NCI-H226 (cell line): ENCODE measurements at places on chromosomes 5 and 9.

DNA sequence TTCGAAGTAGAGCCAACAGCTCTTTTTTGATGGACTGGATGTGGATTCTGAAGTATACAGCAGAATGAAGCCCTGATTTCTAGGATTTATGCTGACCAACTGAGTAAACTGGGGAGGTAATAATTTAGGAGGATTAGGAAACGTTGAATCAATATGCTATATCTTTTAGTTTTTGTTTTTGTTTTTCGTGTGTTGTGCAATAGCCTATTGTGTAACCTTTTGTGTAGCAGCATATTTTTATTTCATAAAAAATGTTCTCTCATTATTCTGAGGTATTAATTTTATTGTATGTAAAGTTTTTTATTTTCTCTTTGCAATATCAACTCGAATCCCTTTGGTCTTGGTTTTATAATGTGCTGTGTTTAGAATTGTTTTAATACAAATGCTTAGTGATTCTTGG, 902.3 kb downstream of the EFNA5 start:
- no peak for DNase-seq

GRCh38 chr5:36679221-36679989, 73.0 kb downstream of the SLC1A3 start:
- no peak for DNase-seq

GRCh38 chr9:37146410-37146809, 26.0 kb downstream of the ZCCHC7 start:
- DNase-seq = no peak

DNA sequence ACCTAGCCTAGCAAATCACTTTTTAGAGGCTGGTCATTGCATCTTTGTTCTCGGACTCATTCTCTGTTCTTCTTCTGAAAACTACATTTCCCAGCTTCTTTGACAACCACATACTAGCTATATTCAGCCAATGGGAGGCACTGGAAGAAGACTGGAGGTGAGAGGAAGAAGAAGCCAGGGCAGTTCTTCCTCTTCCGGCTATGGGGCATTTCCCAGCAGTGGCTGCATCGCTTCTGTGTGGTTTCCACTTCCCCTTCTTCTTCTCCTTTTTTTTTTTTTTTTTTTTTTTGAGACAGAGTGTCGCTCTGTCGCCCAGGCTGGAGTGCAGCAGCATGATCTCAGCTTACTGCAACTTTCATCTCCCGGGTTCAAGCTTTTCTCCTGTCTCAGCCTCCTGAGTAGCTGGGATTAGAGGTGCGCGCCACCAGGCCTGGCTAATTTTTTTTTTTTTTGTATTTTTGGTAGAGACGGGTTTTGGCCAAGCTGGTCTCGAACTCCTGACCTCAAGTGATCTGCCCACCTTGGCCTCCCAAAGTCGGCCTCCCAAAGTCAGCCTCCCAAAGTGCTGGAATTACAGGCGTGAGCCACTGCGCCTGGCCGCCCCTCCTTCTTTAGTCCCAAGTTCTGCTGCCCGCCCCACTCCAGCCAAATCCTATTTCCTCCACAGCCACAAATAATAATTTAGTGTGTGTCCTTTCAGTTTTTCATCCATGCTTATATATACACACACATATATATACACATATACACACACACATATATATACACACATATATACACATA, 6.9 kb upstream of the UBAP1 start:
- no peak for DNase-seq

DNA sequence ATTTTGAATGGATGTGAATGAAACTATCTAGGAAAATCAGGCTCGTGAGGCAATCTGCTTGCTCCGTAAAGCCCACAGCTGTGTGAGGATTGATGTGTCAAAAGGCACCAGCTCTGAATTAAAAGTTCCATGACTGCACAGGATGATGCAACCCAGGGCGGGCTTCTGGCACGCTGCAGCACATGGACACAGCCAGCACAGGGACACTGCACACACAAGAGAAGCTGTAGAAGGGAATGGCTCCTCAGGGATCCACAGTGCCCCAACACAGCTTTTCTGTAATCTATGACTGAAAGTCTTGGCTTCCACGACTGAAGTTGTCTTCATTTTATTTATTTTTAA, 151.0 kb downstream of the GCNT1 start:
- no peak for DNase-seq

- DNase-seq = no peak
Measured at GRCh38 chr5:118405650-118406061, 582.7 kb downstream of the DTWD2 start.

- DNase-seq = no peak
Measured at GRCh38 chr9:27925815-27926214, 352.5 kb upstream of the C9orf72 start.

DNA sequence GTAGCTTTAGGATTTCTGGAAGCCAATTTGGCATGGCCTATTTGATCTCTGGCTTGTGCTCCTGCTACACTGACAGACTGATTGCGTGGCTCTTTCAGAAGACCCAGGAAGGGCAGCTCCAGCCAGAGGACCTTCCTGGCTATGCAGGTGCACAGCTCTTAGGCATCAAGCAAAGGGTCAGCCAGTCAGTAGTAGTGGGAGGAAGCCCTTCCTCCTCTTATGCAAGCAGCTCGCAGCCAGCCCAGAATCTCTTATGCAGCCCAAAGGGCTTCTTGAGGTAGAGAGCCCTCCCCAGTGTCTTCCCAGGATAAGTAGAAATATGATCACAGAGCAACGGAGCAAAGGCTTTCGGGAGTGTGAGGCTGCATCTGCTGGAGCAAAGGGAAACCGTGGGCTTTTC, 43.2 kb downstream of the SLC36A1 start:
- no peak for DNase-seq

DNA sequence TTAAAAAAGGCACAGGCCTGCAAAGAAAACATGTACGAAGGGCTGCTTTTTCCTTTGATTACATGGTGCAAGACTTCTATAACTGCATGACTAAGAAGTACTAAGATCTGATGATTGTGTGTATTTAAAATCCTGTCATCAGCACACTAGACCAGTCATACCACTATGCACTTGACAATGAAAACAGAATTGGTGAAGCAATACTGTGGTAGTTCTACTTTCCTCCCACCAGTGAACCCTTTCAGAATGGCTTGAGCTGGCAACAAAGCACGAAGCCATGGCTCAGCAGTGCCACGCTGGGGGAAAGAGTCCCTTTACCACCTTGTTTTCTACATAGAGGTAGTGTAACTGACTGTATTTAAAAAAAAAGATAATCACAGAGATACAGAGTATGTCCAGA, 49.0 kb upstream of the POU5F2 start:
- no peak for DNase-seq

DNA sequence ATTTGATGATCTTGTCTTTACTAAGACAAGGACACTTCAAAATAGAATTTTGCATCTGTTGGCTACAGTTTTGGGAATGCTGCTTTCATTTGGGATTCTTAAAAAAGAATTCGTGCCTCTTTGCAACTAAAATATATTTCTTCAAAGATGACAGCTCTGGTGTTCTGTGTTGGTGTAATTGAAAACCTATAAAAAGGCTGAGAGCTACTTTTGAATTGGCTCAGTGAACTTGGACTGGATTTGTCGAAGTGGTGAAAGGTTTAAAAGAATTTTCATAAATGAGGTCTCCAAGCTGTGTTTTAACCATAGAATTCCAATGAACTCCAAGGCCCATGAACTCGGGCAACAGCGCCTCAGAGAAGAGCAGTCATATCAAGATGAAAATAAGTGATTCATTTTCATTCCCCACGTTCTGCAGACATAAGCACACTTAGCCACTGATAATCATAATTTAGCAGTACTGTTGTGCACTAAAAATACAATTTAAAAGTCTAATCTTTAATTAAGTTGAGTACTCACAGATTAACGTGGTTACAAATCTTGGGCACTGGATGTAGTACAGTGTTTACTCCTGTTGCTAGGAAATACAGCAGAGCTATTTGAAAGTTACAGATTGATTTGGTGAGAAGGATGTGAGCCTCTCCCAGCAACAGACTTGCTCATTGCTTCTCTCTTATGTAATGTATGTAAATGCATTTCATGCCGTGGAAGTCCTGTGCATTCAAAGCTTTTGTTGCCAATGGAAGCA, 10.9 kb downstream of the SNCAIP start:
- DNase-seq = no peak

- no peak for DNase-seq
Measured at GRCh38 chr5:40559306-40559705, 120.4 kb upstream of the PTGER4 start.

DNA sequence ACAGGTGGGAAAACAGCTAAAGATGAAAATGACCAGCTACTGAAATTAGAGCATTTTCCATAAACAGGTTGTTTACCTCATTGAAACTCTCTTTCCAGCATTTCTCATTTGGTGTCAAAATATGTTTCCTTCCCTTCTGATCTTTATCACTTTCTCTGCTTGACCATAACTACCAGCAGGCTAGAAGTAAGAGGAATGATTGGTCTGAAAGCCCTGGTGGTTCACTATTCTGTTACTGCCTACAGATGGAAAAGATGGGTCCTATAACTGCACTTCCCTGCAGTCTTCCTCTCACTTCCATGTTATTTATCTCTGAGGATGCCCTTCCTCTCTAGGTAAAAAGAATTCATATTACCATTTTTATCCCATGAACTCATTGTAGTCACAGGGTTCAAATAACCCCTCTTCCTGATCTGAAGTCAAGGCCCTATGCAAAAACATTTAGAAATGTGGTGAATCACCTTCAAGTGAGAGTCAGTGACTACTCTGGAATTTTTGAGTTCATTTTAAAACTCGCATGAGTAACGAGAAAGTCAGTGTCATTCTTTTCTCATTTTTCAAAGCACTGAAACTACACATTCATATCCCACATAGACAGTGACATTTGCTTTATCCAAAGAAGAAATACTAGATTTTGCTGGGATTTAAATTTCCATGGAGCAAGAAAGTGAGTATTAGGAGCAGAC, 51.7 kb downstream of the ZNF474 start:
- DNase-seq = peak; percentile 92

GRCh38 chr9:128043467-128043868, 23.7 kb downstream of the NAIF1 start:
- DNase-seq = no peak

DNA sequence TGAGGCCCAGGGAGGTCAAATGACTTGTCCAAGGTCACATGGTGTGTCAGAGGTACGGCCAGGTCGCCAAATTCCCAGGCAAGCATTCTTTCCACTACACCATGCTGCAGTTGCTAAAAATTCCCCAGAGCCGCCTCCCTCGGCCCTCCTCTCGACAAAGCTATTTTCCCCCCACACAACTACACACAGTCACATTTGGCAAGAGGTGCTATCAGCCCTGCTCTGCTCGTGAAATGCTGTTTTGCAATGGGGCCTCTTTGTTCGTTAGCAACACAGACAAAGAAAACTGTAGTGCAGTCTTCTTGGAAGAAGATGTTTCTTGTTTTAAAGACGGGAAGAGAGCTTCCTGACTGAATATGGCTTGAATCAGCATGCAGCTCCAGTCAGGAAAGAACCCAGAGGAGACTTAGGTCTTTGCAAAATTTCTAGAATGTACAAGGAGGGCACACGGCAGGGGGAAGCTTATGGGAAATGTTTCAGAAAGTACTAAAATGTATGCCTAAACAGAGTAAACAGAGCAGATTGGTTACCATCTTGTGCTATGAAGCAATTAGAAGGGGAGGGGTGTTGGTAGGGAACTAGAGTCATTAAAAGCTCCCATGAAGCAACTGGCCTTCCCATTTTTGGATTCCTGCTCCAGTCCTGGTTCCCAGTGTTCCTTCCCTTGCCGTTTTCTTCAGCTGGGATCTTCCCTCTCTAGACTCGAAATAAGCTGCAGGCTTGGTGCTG, 14.2 kb downstream of the SLIT3 start:
- DNase-seq = no peak

- no peak for DNase-seq
Measured at GRCh38 chr5:36311956-36312355, 10.3 kb upstream of the RANBP3L start.

GRCh38 chr5:144332265-144332664, 161.6 kb downstream of the KCTD16 start:
- DNase-seq = no peak

DNA sequence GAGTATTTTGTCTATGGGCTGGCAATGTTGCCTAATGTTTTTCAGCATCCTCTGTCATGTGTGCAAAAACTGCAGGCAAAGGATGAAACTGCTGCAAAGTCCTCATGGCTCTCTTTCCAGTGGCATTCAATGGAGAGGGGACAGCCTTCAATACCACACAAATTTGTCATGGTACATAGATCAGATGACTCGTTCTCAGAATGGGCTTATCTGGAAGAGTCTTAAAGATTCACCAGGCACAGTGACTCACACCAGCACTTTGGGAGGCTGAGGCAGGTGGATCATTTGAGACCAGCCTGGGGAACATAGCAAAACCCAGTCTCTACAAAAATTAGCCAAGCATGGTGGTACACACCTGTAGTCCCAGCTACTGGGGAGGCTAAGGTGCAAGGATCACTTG, 5.3 kb downstream of the CDKN2AIPNL start:
- no peak for DNase-seq

DNA sequence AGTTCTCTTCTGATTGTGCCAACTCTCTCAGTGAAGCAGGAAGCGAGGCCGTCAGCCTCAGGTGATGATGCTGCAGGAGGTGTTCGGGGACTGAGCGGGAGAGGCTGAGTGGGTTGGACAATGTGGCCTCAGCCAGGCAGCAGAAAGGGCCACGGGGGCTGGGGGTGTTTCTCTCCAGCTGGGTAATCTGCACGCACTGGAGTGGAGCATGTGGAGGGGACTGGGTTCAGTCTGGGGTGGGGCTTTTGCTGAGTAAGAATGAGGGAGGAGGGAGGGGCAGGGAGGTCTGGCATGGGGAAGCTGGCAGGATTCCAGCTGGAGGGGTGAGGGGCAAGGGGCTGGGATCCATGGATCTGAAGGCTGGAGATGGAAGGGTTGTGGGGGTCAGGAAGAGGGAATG, 60.8 kb upstream of the PHYKPL start:
- DNase-seq = no peak

GRCh38 chr5:82374637-82375036, 96.5 kb upstream of the RPS23 start:
- DNase-seq = no peak

DNA sequence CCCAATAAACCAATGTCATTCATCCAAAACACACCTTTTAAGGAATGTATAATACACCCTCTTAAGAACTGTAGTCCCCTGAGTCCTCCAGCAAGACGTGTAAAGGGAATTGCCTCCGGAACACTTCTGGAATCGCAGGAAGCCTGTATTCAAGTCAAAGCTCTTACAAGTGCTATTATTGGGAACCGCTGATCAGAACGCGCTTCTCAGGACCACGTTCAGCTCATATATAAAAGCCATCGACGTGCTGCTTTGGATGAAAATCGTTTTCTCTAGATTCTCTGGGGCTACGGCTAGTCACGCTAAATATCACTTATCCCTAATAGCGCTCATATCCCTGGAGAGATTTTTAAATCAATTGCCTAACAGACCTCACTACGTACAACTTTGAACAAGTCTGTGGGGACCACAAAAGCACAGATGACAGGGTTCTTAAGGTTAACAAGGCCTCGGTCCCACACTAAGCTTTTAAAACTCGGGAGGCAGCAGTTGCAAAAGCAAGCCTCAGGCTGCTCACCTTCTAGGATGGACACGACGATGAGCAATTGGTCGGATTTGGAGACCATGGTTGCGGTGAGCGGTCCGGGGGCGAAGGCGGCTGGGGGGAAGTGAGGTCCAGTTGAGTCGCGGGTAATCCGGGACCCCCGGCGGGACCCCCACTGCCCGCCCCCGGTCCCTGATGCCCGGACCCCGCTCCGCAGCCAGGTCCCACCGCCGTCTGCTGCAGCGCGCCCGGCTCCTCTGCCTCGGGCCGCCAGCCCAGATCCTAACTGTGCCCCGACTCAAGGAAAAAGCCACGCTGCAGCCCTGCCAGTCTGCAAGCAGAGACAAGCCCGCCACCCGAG, 548 bp downstream of the CEP120 start:
- DNase-seq = no peak

GRCh38 chr5:31753700-31754357, 114.9 kb downstream of the PDZD2 start:
- no peak for DNase-seq
